CD14-positive monocyte (primary cell): ENCODE measurements at places on chromosomes 1 and 21.

DNA sequence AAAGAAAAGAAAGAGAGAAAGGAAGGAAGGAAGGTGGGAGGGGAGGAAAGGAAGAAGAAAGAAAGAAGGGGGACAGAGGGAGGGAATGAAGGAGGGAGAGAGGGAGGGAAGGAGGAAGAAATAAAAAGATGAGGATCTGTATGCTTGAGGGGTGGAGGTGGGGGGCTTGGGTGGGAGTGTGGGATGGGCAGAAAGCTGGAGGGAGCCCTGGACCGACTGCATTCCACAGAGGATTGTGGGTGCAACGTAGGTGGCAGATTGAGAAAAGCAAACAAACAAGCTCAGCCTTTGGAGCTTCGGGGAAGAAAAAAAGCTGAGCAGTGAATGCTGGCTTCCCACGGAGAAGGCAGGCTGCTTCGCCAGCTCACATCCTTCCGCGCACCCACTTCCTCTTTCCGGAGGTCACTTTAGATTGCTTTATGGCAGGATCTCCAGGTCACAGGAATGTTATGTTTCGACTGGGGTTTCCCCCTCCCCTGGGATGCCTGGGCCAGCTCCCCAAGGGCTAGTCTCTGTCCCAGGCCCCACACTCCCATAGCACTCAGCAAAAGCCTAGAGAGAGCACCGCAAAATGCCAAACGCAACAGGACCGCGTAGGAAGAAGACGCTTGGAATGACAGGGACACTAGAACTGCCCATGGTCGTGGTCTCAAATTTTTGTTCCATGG, 20.7 kb upstream of the LGALS8 start:
- DNase-seq, result peak; percentile 66

DNA sequence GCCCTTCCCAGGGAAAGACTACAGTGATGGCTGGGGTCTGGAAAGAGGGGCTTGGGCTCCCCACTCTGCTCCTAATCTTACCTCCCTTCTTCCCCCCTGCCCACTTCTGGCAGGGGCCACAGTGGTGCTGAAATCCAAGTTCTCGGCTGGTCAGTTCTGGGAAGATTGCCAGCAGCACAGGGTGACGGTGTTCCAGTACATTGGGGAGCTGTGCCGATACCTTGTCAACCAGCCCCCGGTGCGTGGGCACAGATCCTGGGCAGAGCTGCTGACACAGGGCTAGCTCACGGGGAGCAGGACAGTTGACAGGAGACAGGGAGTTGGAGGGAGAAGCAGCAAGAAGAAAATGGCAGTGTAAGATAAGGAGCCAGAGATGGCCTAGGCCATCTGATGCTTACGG, 2.4 kb downstream of the SLC27A3 start:
- no peak for DNase-seq

DNA sequence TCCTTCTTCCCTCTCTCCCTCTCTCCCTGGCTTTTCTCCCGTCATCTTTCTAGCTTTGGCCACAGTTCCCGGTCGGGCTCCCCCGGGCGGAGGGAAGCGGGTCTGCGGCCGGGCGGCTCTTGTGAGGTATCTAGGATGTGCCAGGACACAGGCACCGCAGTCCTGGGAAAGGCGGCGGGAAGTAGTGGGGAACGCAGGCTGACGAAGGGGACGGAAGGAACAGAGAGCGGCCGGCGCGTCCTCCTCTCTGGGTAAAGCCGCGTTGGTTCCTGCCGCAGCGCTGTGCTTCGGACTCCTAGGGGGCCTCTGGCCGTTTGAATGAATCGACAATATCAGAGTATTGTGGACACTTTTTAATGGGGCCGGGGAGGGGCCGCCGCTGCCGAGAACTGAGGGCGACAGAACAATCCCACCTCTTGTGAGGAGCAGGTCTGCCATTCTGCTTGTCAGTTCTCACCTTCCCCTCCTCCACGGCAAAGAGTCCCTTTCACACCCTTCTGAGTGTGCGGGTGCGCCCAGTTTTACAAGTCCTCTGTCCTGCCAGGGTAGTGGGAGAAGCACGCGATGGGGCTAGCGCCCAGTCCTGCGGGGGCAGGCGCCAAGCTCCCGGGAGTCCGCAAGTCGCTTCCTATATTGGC, 1.2 kb upstream of the LHX9 start:
- no peak for DNase-seq

DNA sequence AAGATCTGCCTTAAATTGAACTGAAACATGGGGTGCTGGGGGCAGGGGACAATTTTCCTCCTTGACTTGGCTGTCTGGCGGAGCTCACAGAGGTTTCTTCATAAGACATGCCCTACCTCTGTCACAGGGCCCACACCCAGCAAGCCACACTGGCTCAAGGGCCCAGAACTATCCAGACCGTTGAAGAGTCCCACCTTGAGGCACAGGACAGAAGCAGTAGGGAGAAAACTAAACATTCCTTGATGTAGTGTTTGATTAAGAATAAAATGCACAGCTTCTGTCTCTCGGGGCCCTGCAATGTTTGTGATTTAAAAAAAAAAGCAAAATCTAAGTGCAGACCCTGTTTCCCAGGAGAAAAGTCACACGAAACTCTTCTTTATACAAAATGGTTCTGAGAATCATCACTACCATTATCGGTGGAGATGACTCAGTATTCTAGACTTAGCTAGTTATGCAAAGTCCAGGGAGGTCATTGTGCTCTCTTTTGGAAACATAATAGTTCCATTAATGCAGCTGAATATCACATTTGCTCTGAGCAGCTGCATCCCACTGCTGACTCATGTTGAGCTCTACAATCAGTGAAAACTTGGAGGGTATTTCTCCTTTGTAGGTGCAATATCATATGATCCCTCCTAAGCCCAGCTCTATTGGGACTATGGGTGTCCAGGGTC, 53.6 kb upstream of the DIRAS3 start:
- no peak for DNase-seq

DNA sequence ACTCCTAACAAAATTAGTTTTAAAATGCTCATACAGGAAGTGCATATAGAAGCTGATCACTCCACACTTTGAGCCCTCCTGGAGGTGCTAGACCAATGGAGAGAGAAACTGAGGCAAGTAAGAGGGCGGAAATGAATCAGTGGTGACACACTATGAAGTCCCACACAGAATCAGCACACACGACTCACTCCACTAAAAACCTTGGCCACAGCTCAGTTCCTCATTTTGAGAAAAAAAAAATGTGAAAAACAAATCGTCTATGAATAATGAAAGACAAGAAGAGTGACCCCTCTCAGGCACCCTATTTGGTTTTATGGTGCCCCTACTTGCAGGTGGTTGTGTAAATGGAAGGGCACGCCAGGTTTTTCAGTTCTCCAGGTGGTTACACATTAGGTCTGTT, 675.1 kb upstream of the BRINP3 start:
- no peak for DNase-seq

GRCh38 chr21:20451046-20451445, 547.2 kb upstream of the NCAM2 start:
- no peak for DNase-seq

DNA sequence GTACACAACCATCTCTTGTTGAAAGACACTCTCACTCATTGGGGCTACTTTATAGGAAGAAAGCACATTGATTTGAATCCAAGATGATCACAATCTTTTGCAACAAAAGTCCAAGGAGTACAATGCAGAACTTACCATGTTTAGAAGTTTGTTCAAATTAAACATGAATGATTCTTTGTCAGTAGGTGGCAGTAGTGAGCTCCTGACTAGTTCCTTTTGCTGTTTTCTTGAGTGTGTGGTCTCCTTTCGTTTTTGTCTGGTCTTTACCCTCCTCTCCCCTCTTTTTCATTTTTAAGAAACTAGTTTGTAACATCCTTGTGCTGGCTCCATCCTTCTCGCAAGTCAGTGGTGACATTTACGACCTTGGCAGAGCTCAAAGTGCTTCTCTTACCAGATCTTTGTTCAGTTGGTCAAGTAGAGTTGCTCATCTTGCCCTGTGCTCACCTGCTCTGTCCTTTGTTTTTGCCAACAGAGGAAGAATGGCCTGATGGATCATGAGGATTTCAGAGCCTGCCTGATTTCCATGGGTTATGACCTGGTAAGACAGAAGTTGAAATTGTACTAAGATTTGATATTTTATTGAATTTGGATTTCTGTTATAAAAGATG, 35.7 kb upstream of the MTR start:
- peak; percentile 42 for DNase-seq

DNA sequence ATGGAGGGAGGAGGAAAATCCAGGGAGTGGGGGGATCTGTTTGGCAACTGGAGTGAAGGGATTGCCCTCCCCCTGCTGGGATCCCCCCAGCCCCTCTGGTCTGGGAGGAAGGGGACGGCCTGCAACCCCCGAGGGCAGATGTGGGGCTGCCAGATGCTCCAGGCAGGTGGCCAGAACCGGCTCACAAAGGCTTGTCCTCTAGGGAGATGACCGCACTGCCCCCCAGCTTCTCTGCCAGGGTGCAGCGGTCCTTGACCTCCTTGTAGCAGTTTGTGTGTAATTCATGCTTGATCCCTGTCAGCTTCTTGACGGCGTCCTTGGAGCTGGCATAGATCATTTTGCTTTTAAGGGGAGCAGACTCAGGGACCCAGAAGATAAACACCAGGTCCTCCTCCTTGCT, 69.2 kb downstream of the ROR1 start:
- no peak for DNase-seq

DNA sequence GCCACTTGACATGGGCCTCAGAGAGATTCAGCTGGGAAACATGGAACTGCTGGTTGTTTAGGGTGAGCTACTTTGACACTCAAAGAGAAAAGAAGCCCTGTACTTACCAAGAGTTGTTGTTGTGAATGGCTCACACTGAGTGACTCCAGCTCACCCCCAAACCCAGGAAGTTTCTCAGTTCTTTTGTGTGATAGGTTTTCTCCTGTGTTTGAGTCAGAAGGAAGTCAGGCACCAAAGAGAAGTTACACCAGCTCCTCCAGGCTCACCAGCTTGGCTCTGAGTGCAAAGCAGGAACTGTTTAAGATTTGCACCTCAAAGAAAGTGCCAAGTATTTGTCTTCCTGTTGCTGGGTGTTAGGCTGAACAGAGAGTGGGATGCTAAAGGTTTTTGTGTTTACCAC, 111.2 kb upstream of the PROX1 start:
- no peak for DNase-seq

DNA sequence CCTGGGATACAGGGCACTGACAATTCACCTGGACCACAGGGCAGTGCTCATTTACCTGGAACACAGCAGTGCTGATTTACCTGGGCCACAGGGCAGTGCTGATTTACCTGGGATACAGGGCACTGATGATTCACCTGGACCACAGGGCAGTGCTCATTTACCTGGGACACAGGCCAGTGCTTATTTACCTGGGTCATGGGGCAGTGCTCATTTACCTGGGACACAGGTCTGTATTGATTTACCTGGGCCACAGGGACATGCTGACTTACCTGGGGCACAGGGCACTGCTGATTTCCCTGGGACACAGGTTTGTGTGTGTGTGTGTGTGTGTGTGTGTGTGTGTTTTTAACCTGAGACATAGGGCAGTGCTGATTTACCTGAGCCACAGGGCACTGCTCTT, 261.7 kb downstream of the MATN1 start:
- DNase-seq, result no peak

DNA sequence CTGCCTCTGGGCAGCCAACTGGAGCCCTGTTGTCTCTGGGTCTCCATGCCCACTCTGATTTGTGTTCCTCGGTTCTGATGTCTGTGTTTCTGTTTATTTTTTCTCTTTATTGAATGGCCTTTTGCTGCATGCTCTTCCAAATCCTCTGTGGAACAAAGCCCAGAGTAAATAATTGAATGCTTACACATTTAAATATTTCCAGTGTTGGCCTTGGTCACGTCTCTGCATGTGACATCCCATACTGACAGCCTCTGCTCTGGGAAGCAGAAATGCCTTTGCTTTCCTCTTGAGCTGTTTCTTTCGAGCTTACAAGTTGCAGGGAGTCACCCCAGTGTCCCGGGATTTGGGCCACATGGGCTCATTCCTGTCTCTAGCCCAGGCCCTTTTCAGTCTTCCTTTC, 267.9 kb downstream of the PTPRU start:
- DNase-seq, result no peak

DNA sequence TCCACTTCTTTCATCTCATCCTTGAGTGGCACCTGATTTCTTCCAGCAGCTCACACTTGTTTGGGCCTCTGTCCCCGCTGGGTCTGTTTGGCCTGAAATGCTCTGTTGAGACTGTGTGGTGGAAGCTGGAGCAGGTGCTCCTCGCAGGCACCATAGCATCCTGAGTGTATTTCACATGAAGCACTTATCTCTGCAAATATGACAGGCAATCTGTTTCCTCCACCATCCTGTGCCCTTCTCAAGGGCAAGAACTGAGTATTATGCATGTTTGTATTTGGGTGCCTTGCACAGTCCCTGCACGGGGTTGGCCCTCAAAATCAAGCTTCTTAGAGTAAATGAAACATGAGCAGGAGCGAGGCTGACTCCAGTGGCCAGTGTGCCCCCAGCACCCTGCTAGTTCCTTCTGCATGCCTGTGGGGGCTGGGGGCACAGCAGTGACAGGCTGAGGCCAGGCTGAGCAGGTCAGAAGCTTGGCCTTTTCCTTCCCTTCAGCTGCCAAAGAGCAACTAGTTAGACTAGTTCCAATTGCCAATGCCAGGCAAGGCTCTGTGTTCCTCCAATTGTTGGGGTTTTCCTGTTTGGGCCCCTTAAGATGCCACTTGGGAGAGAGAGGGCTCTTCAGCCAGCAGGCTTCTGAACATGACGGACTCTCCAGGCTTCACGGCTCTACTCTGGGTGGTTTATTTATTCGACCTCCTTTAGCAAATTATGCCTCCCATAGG, 129.6 kb upstream of the ATP1A1 start:
- DNase-seq, result no peak

GRCh38 chr1:159983681-159984080, 29.6 kb upstream of the SLAMF9 start:
- DNase-seq, result no peak

- DNase-seq, result no peak
These were observed 1.5 kb downstream of the B4GALT2 start for GRCh38 chr1:43980255-43981134.

DNA sequence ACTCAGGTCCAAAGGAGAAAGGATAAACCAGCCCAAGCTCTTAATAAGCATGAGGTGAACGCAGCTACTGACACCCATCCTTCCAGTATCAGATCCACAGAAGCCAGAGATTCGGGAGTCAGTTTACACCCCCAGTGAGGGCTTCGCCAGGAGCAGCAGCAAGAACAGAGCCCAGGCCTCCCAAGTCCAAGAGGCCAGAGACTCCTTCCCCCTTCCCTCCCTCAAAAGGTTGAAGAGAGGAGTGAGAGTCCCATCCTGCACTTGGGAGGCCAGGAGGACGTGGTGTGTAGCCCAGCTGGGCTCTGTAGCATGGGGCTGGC, 72.8 kb downstream of the MRPL37 start:
- no peak for DNase-seq

- no peak for DNase-seq
These were observed 455.9 kb downstream of the PLPP3 start for GRCh38 chr1:56123421-56123820.

- no peak for DNase-seq
These were observed 143.5 kb downstream of the AKT3 start for GRCh38 chr1:243706563-243706962.

DNA sequence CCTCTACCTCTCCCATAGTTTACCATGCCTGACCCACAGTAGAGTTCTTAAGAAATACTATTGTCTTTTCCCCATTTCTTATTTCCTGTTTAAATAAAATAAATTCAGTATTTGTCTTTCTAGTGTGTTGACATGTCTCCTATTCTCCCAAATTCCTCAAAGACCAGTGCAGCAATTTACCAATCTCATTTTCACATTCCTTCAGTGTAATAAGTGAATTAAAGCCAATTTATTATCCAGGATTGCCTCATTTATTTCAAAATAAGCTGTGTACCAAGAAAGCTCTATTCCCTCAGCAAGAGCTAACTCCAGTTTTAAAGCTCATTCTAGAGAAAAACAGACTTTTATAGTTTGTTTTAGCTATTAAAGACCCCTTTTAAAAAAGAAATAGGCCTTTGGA, 49.9 kb downstream of the DISC1 start:
- no peak for DNase-seq

- DNase-seq, result no peak
These were observed 22.8 kb downstream of the LCE3E start for GRCh38 chr1:152543820-152544219.
